ENCODE measurements at places on chromosomes 4 and X. TPM values are rescaled to one million over a fixed set of nuclear protein-coding genes. Genes with fewer than 3 reads are reported as not detected.

Gene P2RY8
- total RNA-seq, result not detected

Gene PDCL2
- not detected for total RNA-seq

Gene MAGEA6
- not detected for total RNA-seq

Gene ARHGEF6
- 9.4 TPM for total RNA-seq

Gene UCHL1
- 107 TPM for total RNA-seq

Gene TNIP2
- 78.7 TPM for total RNA-seq

Gene SLC35A2
- 7.8 TPM for total RNA-seq

Gene SLITRK4
- total RNA-seq, result 0.15 TPM

Gene PLK4
- total RNA-seq, result 0.82 TPM

Gene FHIP1A
- under 0.01 TPM for total RNA-seq

Gene ARHGAP10
- total RNA-seq, result 24.2 TPM

Gene CFAP99
- total RNA-seq, result not detected

Gene IRS4
- not detected for total RNA-seq

Gene CFAP47
- not detected for total RNA-seq

Gene HS3ST1
- total RNA-seq, result 3.1 TPM

Gene APELA
- total RNA-seq, result not detected

Gene PRAF2
- 7.7 TPM for total RNA-seq

Gene KLHL4
- 1.1 TPM for total RNA-seq

Gene GLA
- 24.6 TPM for total RNA-seq

Gene NKX1-1
- not detected for total RNA-seq

Gene SULT1E1
- total RNA-seq, result 291 TPM

Gene FGFBP1
- total RNA-seq, result not detected

Gene TLR2
- 0.12 TPM for total RNA-seq

Gene PARM1
- 0.70 TPM for total RNA-seq

Gene MUC7
- total RNA-seq, result not detected

Gene DGKK
- not detected for total RNA-seq

Gene CCDC160
- total RNA-seq, result not detected

Gene FOXP3
- total RNA-seq, result not detected

Gene P2RY4
- under 0.01 TPM for total RNA-seq

Measured in smooth muscle cell of the coronary artery (primary cell).